ENCODE measurements at places on chromosomes 7 and 10. TPM values are rescaled to one million over a fixed set of nuclear protein-coding genes. Genes with fewer than 3 reads are reported as not detected.

The NODAL gene
- total RNA-seq, result not detected

The OR2A1 gene
- total RNA-seq, result not detected

The AEBP1 gene
- 1.1 TPM for total RNA-seq

The CPA1 gene
- not detected for total RNA-seq

The GHRHR gene
- not detected for total RNA-seq

The CCDC146 gene
- total RNA-seq, result 0.83 TPM

The STMP1 gene
- 6.1 TPM for total RNA-seq

The UCN3 gene
- total RNA-seq, result not detected

The PILRA gene
- not detected for total RNA-seq

The GNGT1 gene
- not detected for total RNA-seq

The PAPOLB gene
- under 0.01 TPM for total RNA-seq

The NUTM2A gene
- under 0.01 TPM for total RNA-seq

The SEMA3C gene
- total RNA-seq, result 116 TPM

The ZNF485 gene
- 3.1 TPM for total RNA-seq

The NPY4R2 gene
- 0.36 TPM for total RNA-seq

The VIPR2 gene
- total RNA-seq, result not detected

The TAF5 gene
- total RNA-seq, result 3.6 TPM

The OR2A7 gene
- not detected for total RNA-seq

The PNLIPRP2 gene
- total RNA-seq, result not detected

The TMEM213 gene
- total RNA-seq, result not detected

The MYO1G gene
- total RNA-seq, result under 0.01 TPM

The GGCT gene
- 17.5 TPM for total RNA-seq

The FERD3L gene
- total RNA-seq, result not detected
